ENCODE measurements at places on chromosomes 6 and 20.

GRCh38 chr6:68126089-68126749, 508.9 kb upstream of the ADGRB3 start:
- DNase-seq: no peak

GRCh38 chr6:22349528-22349927, 52.7 kb upstream of the PRL start:
- DNase-seq: no peak

DNA sequence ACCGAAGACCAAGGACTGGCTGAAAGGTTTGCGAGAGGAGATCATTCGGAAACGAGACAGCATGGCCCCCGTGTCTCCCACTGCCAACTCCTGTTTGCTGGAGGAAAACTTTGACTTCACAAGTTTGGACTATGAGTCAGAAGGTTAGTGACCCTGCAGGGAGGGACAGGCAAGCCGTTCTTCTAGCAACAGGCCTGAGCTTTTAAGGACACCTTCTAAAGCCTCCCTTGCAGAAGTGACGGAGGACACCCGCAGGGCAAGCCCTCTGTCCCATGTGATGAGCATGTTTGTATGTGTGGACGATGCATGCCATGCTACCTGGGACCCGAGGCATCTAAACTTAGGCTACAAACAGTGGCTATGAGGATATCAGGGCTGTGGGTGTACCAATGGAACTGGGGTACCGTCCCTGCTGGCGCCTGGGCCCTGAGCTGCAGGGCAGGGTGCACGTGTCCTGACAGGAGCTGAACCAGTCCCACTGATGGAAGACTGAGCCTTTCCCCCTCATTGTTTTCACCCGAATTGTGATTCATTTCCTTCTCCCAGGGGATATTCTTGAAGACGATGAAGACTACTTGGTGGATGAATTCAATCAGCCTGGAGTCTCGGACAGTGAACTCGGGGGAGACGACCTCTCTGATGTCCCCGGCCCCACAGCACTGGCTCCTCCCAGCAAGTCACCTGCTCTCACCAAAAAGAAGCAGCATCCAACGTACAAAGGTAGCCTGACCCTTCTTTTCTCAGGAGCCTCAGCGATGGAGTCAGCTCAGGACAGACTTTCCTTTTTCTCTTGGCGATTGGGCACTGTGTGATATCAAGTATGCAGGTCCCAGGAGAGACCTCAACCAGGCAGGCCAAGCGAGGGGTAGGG, 84.4 kb downstream of the SERAC1 start:
- DNase-seq: no peak

DNA sequence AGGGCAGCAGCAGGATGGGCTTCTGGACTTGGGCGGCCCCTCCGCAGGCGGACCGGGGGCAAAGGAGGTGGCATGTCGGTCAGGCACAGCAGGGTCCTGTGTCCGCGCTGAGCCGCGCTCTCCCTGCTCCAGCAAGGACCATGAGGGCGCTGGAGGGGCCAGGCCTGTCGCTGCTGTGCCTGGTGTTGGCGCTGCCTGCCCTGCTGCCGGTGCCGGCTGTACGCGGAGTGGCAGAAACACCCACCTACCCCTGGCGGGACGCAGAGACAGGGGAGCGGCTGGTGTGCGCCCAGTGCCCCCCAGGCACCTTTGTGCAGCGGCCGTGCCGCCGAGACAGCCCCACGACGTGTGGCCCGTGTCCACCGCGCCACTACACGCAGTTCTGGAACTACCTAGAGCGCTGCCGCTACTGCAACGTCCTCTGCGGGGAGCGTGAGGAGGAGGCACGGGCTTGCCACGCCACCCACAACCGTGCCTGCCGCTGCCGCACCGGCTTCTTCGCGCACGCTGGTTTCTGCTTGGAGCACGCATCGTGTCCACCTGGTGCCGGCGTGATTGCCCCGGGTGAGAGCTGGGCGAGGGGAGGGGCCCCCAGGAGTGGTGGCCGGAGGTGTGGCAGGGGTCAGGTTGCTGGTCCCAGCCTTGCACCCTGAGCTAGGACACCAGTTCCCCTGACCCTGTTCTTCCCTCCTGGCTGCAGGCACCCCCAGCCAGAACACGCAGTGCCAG, at the start of gene TNFRSF6B:
Gene TNFRSF6B (plus strand): TSS at position 25 of the 729 bp plus-strand sequence. CDS start 116 bp downstream, at position 141.
- DNase-seq: no peak

GRCh38 chr20:62665826-62666735, 23.8 kb downstream of the SLCO4A1 start:
- no peak for DNase-seq

GRCh38 chr6:33787346-33787953, 1.5 kb downstream of the LEMD2 start:
- no peak for DNase-seq

GRCh38 chr6:15309611-15310283, 63.9 kb downstream of the JARID2 start:
- no peak for DNase-seq

DNA sequence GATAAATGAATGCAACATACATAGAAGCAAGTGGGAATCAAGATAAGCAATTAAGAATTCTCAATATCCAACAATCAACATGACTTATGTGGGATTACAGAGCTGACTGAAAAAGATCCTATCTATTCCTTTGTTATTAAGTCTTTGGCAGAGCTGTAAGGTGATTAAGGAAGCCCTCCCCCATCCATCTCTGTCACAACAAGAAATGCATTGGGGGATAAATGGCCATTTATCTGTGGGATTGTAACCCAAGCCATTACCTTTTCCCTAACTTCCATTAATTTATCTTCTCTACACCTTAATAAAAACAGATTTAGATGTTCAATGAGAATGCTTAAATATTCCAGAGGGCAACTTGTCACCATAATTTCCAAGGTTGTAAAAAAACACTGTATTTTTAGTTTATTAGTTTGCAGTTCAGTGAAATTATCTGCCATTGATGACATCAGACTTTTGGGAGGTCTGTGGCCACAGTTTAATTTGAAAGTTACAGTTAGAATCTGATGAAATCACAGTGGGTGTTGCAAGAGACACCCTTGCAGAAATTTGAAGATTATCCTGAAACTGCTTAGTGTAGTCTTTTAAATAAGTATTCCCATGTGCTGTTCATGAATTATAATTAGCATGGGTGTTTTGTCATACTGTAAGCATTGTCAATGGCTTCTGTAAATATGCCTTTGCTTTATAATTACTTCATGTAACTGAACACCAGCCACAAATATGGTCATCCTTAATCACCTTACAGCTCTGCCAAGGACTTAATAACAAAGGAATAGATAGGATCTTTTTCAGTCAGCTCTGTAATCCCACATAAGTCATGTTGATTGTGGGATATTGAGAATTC, 49.4 kb upstream of the FYN start:
- DNase-seq: no peak

- no peak for DNase-seq
Observed at GRCh38 chr20:35988910-35989463, 20.6 kb downstream of the CNBD2 start.

- no peak for DNase-seq
Observed at GRCh38 chr6:134703206-134703605, 246.7 kb downstream of the ALDH8A1 start.

DNA sequence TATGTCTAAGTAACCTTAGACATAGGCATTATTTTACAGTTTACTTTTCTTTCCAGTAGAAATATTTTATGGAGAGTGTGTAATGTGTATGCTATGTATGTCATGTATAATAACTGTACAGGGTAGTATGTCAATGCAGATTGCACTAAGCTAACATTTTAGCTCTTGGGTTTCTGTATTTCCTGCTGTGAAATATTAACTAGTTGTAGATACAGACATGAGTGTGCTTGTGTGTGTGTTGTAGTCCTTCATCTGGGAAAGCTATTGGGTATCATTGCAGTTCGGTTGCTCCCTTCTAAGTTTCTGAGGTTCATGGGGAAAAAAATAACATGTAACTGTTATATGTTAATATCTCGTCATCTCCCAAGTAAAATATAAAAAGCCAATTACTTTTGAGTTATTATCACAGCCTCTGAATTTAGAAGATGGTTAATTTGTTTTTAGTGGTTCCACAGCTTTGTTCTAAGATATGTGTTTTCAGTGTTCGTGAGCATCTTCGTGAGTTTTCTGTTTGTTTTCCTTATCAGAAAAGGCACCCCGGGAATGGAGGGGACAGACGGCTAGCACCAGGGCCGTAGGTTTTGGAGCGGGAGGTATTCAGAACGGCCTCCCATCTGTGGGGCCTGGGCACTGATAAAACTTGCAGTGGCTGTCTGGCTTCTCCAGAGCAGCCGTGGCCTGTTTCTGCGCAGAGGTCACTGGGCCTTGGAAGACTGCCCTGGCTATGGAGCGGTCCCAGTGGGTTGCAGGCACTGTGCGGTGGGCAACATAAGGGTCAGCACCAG, 215.0 kb downstream of the ARID1B start:
- no peak for DNase-seq

GRCh38 chr6:150076196-150076893, 7.4 kb upstream of the ULBP3 start:
- no peak for DNase-seq

DNA sequence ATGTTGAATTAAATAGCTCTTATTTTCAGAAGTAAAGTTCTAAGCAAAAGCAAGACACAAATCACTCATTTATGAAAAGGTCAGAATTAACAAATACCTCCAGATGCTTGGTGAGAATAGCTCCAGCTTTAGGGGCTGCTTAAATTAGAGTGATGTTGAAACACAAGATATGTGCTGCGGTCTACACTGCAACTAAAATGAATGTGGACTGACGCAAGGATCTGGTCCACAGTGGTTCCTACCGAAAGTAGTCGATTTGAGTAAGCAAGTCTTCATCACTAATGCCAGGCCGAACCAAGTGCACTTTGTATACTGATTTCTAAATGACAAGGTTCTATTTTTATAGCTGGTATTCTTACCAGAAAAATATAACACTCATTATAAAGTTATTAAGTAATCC, 96.3 kb downstream of the PRDM1 start:
- DNase-seq: no peak

DNA sequence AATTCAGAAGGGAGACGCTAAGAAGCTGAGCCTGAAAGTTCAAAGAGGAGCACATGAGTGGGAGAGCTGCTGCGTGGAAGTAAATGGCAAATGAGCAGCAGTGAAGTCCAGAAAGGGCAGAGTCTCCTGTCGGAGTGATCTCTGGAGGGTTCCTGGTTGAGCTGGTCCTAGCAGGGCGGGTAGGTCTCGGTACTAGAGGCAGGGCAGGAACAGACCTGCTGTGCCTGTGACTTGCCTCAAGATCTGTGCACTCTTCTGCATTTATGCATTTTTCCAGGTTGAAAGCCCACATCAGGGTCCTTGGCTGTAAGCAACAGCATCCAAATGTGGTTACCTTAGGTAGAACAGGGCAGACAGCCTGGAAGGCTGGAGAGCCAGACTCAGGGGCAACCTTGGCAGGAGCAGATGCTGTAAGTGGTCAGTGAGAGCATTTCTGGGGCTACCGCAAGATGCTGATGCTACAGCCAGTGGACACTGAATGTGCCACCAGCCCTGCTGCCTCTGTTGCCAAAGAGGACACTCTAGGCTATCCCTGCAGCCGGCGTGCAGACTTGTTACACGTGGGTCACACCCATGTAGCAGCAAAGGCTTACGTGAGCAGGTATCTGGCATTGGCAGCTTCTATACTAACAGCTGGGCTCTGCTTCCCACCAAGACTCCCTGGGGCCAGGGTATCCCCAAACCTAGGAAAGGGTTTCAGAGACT, 8.4 kb downstream of the DUSP22 start:
- no peak for DNase-seq

- no peak for DNase-seq
Observed at GRCh38 chr6:131787766-131788712, 19.8 kb upstream of the ENPP1 start.

DNA sequence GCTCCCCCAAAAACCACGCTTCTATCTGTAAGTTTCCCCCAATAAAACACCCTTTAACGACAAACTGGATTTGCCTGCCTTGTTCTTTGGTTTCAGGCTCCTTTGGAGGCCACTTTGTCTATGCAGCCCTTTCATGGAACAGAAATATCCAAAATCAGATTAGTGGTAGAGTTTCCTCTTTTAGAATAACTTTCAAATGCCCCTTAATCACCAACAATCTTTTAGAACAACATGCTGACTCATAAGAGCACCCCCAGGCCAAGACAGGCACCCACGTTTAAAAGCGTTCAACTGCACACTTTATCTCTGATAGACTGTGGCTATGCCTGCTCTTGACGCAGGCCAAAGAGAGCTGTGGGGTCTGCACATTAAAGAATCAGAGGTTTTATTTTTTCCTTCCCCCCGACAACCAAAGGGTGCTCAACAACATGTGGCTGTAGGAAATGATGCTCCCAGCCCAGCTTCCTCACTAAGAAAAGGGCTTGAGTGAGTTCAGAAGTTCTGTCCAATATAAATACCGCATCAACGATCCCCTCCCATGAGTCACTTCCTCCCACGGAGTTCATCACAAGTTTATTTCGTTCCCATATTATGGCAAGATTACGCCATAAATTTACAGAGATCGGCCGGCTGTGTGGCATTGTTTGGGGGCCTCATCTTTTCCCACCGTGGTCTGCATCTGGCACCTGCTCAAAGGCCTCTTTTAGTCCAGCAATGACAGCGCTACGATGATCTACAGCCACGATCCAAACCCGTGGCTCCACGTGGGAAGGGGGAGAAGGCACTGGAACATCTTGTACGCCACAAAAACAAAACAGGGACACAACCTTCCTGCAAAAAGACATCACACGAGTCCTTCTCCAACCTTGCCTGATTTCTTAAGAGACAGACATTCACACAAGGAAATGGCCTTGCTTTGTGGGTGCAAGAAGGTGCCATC, 88.8 kb upstream of the NFATC2 start:
- DNase-seq: peak; percentile 99

Data from non-pigmented ciliary epithelial cell (primary cell).